Stimulated activated CD8-positive, alpha-beta memory T cell treated with anti-CD3 and anti-CD28 coated beads, Interleukin-4, amount 100 ng/mL, for 24 hours (primary cell): ENCODE measurements at places on chromosomes 11 and 22.

DNA sequence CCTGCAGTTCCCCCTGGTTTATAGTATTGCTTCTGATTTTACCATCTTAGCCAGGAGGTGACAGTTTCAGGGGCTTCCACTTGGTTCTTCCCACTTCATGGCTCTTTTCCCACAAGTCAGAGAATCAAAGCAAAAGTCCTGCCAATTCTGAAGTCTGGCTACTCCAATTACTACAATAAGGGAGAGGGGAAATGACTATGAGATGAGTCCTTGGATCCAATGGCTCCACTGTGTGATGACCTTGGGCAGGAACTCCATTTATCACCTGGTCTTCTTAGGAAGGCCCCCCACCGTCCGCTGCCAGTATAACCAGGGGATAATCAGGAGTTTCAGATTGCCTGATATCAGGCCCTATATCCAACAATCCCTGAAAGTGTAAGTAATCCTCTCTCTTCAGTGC, 31.6 kb upstream of the CCND1 start:
- no peak for DNase-seq

DNA sequence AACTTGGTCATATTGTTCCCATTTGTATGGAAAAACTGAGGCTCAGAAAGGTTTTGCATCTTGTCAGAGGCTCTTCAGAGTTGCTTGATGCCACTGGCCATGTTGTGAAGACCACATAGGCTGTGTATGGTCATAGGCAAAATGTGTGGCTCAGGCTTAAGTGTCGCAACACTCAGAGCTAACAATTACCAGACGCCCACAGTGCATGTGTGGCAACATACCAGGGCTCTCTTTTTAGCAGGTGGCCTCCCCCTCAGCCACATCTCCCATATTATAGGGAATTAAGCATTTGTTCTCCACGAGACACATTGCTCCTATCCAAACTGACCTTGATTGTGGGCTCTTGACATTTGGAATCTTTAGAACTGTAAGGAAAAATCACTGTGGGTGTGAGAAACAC, 802.5 kb downstream of the DLG2 start:
- no peak for DNase-seq

DNA sequence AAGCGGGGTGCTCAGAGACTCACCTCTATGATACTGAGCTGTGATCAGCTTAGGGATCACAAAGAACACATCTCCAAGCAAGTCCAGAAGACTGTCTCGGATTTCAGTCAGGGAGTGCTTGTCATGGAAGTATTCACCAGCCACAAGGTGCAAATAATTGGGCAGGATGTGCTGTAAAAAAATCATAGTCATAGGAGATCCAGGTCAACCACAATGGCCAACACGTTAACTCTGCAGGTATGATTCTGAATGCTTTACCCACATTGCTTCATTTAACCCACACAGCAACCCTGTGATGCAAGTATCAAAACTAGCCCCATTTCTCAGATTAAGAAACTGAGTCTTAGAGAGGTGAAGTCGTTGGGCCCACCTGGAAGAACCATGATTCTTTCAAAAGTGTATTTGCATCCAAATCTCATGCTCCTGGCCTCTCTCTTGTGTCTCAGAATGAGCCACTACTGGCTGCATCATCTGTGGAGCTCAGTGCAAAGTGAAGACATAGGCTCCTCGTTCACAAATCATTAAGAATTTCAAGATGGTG, 179.3 kb downstream of the BCR start:
- no peak for DNase-seq

DNA sequence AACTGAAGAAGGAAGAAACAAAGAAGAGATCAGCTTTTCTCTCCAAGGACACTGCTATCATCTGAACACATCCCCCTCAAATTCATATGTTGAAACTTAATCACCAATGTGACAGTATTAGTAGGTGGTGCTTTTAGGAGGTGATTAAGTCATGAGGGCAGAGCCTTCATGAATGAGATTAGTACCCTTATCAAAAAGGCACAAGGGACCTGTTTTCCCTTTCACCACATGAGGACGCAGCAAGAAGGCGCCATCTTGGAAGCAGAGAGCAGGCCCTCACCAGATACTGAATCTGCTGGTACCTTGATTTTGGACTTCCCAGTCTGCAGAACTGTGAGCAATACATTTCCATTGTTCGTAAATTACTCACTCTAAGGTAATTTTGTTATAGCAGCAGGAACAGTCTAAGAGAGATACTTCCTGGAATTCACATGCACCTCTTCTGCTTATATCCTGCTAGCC, 20.9 kb upstream of the CREB3L1 start:
- DNase-seq, result no peak

GRCh38 chr11:132137981-132138313, 767.5 kb downstream of the NTM start:
- no peak for DNase-seq

- DNase-seq, result no peak
These were observed 8.0 kb downstream of the FAM118B start for GRCh38 chr11:126219547-126219946.

GRCh38 chr11:110728883-110729282, 16.6 kb upstream of the ARHGAP20 start:
- no peak for DNase-seq

DNA sequence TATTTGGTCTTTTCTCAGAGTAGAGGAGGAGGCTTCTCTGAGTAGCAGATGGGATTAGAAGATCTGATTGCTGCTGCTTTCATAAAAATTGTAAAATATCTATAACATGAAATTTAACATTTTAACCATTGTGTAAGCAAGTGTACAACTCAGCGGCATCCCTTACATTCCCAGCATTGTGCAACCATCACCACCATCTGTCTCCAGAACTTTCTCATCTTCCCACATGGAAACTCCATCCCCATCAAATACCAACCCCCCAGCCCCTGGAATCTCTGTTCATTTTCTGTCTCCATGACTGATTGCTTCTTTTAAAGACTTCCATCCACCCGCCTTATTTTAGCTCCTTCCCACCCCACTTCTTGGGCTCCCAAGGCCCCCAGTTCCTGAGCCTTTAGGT, 32.3 kb downstream of the MRGPRD start:
- DNase-seq, result no peak

DNA sequence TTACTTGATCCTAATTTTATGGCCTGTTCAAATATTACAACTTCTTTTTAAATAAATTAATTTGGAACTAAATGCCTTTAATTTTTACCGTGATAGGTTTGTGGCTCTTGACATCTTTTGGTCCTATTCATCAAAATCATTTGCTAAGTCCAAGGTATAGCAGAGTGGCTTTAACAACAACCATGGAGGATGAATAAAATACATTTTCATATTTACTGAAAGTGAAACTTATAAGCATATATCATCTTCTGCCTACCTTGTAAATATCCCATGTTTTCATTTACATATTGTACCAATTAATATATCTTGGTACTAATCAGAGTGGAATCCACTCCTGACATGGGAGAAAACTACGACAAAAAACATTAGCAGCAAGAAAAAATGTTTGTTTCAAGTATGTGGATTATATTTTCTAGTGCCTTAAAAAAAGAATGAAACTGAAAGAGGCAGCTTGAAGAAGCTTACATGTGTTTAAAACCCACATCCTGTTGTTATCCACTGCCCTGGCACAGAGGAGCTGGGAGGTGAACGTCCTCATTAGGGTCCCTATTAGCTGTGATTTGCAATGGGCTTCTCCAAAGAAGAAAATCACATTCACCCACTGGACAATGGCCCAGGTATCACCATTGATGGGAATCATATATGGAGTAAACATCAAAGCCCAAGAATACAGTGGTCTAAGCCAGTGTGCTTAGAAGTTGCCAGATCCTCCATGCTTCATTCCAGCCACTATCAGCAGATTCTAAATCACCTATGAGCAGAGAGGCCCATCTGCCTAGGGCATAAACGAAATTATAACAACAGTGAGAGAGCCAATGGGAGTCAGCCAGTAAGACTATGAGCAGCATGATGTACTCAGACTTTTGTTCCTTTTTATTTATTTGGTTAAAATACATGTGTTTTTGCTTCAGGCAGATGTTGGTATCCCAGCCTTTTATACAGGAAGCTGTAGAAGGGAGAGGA, 84.7 kb downstream of the MAML2 start:
- DNase-seq, result no peak
